ENCODE measurements at places on chromosomes 1 and 21.
A peak's percentile ranks its signal among the peaks of the same experiment; 100 is the strongest.

DNA sequence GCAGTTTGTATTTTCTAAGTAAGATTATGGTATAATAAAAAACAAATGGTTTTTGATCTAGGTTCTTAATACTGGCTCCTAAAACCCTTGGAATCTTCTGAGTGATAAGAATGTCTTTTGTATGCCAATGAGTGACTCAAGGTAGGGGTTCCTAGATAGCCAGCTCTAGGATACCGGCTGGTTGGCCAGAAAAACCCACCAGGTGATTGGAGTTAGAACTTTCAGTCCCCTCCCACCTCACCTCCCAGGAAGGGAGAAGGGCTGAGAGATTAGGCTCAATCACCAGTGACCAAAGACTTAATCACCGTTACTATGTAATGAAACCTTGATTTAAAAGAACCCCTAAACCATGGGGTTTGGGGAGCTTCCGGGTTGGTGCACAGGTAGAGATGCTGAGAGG, 8.7 kb upstream of the BRDT start:
- no peak for DNase-seq

GRCh38 chr1:70033266-70033873, 172.0 kb downstream of the LRRC40 start:
- DNase-seq, result no peak

DNA sequence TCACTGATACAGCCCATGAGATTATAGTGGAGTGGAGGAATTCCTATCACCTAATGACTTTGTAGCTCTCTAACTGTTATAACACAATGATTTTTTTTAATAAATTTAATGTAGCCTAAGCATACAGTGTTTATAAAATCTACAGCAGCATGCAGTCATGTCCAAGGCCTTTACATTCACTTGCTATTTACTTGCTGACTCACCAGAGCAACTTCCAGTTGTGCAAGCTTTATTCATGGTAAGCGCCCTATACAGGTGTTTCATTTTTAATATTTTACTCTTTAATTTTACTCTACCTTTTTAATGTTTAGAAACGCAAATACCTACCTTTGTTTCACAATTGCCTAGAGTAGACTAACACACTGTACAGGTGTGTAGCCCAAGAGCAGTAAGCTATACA, 1652.2 kb downstream of the BRINP3 start:
- no peak for DNase-seq

GRCh38 chr1:234927312-234927970, 201.2 kb downstream of the TOMM20 start:
- DNase-seq, result no peak

GRCh38 chr1:212488436-212489283, 55.9 kb downstream of the NENF start:
- no peak for DNase-seq

- no peak for DNase-seq
Measured at GRCh38 chr1:30750731-30751291, 6.8 kb downstream of the LAPTM5 start.

GRCh38 chr1:41722184-41722583, 196.5 kb downstream of the HIVEP3 start:
- DNase-seq, result no peak

GRCh38 chr1:226629896-226630550, 81.5 kb downstream of the STUM start:
- DNase-seq, result no peak

DNA sequence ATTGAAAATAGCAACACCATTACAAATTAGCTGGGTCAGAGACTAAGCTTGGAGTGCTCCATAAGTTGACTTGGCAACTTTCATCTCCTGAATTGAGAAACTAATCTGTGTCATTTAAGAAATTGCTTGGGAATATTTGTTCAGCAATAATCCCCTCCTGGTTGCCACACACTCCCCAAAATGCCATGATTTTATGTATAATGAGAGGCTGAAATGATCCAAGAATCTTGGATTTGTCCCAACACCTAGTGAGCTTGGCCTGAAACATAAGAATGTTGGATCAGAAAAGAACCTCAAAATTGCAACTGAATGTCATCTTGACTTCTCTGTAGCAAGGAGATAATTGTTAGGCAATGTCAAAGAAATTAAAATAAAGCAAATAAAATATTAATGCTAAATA, 805.9 kb upstream of the ADAMTS5 start:
- DNase-seq, result no peak

- no peak for DNase-seq
Measured at GRCh38 chr1:183126000-183126366, 60.1 kb upstream of the LAMC2 start.

GRCh38 chr21:43299441-43300277, 127.3 kb downstream of the SIK1 start:
- no peak for DNase-seq

DNA sequence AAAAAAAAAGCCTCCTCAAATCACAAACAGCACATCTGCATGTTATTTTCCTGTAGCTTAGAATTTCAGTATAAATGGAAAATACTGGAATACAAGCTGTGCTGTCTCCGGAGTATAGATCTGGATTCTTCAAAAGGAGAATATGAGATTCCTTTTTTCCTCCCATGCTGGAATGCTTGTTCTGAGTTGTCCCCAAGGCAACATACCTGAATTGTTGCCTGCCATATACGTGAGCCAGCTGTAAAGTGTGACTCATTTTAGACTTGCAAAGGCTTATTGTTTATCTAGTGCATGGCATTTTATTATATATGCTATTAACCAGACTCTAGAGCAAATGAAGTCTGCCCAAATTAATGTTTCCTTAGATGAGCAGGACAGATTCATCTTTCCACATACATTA, 95.0 kb upstream of the C1orf105 start:
- DNase-seq, result no peak

DNA sequence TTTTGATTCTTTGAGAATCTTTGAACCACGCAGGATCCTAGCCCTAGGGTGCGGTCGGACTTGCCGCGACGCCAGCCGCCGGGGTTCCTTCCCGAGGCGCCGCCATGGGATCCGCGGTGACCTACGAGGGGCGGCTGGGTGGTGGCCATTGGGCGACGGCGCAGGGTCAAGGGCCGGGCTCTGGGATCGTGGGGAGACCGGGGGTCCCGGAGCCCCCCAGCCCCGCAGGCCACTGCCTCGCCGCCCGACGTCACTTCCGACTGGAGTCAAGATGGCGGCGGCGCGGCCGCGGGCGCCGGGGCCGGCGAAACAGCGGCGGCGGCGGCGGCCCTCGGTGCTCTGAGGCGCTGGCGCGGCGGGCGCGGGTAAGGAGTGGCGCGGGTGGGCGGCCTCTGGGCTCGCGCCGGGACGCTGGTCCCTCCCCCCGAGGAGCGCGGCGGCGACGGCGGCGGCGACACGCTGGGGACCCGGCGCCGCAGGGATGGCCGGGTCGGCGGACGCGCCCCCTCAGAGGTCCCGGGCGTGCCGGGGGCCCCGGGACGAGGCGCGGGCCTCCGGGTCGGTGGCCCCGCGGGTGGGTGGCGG, at the start of gene PRDM2:
PRDM2 (plus strand) TSS at position 253 of the 585 bp plus-strand sequence. CDS start 15,418 bp downstream, outside the sequence.
- DNase-seq, result no peak

- DNase-seq, result no peak
Measured at GRCh38 chr1:25799352-25799934, 550 bp upstream of the SELENON start.

GRCh38 chr1:89022167-89022959, at the start of gene GBP3:
Gene GBP3, minus strand, starts transcription at chr1:89022866. Its CDS starts 2,145 bp downstream, at chr1:89020721.
- peak; percentile 36 for DNase-seq

DNA sequence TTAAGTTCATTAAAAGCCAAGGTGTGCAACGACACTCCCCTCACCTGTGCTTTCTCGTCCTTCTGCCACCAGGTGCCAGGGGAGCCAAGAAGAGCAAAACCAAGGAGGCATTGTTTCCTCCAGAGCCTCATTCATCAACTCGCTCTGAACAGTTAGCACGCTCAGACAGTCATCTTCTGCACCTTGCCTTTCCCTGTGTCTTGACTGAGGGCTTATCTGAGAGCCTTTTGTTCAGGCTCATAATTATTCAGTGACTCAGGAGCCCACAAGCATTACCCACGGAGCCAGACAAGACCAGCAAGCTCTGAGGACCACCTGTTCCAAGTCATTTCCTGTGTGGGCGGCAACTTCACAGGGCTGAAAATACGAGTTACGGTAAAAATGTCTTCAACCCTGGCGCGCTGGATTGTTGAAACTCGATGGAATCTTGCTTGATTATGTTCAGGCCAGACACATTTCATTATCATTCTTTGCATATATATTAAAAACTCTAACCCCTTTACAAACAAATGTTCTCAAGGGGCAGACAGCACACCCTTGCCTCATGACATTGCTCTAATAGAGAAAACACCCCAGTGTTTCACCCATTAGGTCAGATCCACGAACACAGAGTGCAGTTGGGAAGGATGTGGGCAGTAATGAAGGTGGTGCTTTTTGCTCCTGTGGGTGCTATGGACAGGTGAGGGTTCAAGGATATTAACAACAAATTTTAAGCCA, 89.7 kb upstream of the RUNX1 start:
- no peak for DNase-seq

- no peak for DNase-seq
Measured at GRCh38 chr21:41100826-41101550, 67.0 kb upstream of the BACE2 start.

DNA sequence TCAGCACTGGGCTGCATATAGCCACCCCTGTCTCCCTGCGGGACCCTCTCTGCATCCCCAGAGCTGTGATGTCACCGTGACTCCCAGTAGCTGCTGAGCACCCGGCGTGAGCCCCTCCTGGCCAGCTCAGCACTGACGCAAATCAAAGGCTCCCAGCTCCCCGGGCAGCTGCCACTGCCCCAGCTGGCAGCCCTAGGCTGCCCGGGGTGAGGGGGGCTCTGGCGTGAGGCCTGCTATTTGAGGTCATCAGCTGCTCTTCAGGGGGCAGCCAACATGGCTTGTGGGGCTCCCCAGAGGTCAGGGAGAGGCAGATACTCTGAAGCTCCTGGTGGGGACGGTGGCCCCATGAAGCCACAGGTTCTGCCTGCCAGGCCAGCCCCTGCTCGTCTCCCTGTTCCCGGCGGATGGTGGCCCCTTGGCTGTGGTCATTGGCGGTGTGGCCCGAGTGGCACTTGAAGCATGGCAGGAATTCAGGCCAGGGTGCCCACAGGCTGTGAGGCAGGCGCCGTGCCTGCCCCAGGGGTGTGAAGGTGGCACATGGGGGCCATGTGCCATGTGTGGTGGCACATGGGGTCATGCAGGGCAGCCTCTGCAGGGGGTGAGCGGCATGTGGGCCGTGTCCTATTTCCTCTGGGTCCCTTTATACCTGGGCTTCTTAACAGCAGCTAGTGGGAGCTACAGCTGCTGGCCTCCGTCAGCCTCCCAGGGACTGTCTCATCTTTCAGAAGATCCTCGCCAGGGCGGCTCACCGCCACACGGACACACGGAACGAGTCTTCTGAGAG, 85.4 kb downstream of the SIK1 start:
- no peak for DNase-seq

GRCh38 chr1:107196973-107197562, 56.2 kb downstream of the NTNG1 start:
- DNase-seq, result no peak

- DNase-seq, result no peak
Measured at GRCh38 chr1:114828251-114828650, 26.4 kb upstream of the SYCP1 start.

DNA sequence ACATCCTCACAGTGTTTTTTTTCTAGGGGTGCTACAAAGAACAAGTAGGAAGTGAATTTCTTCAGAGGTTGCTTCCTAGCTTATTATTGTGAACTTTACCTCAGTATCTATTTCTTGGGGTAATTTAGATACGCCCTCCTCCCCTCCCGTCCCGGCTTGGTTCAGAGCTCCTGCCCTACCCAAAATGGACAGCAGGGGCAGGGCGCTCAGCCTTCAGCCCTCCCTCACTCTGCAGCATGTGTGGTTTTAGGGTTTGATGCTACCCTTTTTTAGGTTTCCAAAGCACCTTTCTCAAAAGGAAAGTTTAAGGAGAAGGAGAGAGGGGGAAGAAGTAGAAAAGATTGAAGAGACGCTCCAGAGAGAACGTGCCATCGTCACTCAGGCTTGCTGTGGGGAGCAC, 16.9 kb upstream of the POGK start:
- no peak for DNase-seq

DNA sequence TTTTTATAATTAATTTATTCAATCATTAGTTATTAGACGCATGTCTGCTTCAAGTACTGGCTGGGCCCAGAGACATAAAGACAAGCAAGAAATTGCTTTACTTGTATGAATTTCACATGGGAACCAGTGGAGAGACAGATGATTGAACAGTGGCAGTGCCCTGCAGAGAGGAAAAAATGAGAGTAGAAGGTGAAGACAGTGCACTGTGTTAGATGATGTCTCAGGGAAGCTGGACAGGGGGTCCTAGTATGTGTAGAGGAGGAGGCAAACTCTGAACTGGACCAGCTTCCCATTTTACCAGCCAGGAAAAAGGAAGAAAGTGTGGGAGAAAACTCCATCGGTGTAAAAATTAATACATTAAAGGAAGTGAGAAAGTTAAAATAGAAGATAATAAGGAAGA, 126.0 kb downstream of the BACH1 start:
- no peak for DNase-seq

- no peak for DNase-seq
Measured at GRCh38 chr1:180724055-180724454, 92.2 kb downstream of the XPR1 start.

DNA sequence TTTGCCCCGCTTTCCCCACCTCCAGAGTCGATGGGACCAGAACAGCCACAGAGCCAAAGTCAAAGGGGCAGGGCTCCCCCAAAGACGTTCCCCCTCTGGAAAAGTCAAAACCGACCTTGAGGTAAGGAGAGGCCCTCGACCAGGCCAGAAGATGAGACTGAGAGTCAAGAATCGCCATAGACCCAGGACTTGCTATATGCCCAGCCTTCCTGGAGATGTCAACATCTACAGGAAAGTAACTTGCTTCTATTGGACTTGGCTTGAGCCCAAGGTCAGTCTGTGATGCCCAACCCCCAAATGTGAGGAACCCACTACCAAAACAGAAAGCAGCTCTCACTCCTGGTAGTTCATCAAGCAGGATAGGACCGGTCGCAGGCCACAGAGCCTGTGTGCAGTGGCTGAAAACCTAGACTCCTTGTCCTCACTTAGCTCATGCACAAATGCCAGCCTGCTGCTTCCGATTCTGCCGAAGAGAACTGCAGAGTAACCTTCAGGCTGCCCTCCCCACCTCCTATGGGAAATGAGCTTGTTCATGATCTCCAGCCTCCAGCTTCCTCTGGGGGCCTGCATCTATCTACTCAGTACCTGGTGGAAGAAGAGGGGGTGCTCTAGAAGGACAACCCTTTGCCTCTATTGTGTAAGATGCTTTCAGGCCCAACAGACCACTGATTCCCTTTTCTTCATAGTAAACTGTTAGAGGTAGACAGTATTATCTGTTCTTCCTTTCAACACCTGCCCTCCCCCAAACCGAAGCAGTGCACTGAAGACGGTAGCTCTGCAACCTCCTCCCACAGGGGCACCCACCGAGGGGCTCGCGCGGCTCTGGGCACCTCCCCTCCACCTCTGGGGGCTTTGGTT, 1.4 kb downstream of the ACOT7 start:
- no peak for DNase-seq

DNA sequence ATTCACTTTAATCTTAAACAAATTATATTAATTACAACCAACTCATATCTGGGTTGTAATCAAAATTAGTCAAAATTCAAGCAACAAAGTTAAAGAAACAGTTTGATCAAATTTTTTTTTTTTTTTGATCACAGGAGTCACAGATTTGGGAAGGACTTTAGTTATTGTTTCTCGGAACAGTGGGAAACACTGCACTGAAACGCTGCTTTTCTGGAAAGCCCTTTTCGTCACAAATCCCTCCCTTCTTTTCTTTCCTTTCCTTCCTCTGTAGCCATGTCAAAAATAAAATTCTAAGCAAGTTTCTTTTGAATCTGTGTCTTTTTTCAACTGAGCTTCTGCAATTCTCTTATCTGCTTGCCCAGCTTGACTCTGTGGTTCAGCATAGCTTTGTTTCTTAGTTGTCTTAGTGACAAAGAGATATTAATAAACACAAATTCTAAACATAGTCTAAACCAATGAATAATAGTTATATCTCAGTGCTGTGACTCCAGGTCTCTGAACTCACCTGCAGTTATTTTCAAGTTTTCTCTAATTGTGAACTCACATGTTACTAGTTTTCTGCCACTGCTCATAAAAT, 53.8 kb downstream of the PTGS2 start:
- no peak for DNase-seq
